ENCODE measurements at places on chromosomes 1 and 21.

DNA sequence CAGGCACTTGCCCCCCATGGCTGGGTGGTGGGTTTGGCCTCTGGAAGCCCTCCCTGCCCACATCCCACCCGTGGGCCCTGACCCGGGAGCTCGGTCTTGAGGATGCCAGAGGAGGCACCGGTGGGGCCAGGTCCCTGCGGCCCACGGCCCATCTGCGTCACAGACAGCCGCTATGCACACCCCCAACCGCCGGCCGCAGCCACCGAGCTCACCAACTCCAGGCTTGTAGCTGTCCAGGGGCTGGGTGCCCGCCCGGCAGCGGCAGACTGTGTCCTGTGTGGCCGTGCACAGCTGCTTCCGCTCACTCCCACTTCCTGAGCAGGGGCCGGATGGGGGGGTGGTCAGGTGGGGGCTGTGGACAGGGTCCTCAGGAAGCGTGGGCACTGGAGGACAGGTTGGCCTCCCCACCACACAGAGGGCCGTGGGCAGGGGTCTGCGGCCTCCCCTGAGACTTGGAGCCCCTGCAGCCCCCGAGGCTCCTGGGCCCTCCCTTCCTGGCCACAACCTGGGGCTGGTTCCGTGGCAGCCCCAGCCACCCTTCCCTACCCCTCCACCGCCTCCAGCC is 1.1 kb downstream of the TNFRSF4 start:
- DNase-seq, result peak; percentile 65

- DNase-seq, result no peak
Measured at GRCh38 chr21:33236013-33236686, 6.4 kb downstream of the IFNAR2 start.

DNA sequence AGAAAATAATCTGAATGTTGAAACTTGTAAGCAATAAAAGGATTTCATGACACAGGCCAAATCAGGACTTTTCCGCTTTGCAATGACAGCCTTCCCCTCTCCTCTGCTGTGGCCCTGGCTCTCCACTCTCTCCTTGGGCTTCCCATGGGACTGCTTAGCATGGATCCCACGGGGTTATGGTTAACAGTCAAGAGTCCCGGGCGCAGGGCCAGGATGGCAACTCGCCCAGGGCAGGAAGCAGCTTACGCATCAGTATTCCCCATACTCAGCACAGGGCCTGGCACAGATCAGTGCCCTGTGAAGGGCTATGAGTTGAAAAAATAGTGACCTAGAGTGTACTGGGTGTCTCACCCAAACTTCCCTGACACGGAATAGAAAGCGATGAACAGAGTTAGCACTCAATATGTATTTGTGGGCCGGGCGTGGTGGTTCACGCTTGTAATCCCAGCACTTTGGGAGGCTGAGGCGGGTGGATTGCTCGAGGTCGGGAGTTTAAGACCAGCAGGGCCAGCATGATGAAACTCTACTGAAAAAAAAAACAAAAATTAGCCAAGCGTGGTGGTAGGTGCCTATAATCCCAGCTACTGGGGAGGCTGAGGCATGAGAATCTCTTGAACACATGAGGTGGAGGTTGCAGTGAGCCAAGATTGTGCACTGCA is 29.1 kb upstream of the GRHL3 start:
- DNase-seq, result no peak

DNA sequence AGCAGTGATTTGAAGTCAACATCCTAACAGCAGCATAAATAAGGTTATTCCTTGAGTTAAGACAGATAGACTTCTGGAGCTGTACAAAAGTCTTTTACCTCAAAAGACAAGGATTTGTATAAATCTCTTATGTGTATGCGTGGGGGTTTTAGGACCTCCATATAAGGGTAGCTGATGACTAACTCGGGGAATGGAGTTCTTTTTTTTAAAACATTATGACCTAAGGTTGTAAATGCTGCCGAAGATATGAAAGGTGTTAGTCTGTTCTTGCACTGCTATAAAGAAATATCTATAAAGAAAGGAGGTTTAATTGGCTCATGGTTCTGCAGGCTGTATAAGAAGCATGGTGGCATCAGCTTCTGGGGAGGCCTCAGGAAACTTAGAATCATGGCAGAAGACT is 90.4 kb downstream of the EPB41 start:
- DNase-seq, result no peak

- peak; percentile 99 for DNase-seq
Measured at GRCh38 chr1:163321311-163322305, at the start of gene NUF2. NUF2 (plus strand) TSS chr1:163321954; CDS start chr1:163326052, 4,098 bp downstream.

DNA sequence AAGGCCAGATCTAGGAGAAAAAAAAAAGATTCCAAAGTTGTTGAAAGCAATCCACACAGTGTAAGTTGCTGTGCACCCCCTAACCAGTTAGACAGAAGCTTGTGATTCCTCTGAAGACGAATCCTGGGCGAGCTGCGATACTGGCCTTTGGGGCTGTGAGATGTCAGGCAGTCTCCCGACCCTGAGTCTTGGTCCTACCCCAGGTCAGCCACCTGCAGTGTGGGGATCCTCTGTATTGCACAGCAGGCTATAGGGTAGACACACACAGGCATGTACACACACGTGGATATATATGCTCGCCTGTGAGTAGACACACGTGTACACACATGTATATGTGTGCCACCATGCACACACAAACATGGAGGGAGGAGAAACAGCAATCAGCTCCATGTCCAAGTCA is 12.9 kb downstream of the ACTRT2 start:
- DNase-seq, result no peak

DNA sequence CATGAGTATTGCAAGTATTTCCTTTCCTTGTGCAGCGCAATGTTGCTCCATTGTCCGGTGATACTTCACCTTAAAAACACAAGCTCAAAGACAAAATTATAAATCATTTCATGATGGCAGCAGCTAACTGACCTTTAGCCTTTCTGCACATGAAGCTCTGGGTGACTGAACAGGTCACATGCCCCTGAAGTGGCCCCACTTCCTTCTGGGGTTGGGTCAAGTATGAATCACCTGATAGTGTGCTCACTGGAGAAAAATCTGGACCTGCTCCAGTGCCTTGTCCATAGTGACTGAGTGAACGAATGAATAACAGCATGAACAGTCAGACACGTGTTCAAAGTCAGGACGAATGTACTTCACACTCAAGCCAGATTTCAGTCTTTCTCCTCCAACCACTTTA is 658.9 kb downstream of the NPHP4 start:
- no peak for DNase-seq

DNA sequence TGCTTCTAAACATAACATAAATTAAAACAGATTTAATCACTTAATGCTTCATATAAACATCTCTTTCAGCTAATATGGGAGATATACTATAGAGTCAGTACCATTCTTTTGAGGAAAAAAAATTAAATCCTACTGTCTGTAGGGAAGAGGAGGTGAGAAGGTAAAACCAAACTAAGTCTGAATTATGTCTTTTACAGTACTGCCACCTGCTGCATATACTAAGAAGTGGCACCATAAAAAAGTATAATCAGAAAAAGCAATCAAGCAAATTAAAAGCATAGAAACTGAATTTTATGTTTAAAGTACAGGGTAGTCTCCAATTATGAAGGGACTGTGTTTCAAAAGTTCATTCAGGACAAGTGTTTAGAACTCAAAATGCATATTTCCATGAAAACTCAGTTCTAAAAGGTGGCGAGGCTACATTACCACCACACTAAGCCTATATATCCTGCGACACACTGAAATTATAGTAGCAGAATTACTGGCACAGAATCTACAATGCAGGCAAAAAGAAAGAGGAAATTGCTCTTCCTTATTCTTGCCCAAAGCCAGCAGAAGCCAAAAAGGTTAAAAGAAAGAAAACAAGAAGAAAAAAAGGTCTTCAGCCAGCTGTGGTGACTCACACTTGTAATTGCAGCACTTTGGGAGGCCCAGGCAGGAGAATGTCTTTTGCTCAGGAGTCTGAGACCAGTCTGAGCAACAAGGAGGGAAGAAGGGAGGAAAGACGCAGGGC is 9.0 kb downstream of the NSL1 start:
- no peak for DNase-seq

DNA sequence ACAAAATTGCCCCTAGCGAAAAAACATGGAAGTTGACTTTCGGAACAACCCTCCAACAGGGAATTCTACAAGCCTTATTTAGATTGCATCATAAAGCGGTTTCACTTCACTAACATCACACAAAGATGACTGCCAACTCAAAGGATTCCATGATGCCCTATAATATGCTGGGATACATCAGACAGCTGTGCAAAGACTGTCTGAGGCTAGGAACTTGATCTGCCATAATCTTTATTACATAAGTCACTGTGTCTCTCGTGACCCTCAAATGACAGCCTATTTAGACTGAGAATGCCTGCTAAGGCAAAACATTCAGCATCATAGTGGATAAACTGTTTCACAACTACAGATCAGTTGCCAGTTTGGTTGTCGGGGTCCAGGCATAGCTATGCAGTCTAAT is 23.8 kb downstream of the FH start:
- no peak for DNase-seq

DNA sequence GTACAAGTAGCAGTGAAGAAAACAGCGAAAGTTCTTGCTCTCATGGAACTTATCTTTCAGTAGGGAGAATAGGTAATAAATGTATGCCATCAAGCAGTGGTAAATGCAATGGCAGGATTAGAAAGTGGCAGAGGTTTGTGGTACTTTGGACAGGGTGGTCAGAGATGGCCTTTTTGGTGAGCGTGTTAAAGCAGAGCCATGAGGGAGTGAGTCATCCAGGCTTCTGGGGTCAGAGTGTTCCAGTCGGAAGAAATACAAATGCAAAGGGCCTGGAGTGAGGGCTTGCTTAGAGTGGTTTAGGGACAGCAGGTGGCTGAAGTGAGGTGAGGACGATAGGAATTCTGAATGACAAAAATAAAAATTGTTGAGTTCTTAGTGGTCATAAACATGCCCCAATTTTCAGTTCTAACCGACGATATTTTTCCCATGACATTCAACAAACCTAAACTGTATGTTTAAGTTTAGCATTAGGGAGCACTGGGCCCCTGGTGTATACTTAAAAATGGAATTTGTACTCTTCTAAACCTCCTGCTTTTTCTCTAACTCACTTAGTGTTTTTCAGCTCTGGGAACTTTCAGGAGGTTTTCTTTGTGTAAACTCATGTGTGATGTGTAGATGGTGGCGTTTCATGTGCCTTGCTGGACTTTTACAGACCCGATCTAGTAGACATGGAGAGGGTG is 78.2 kb downstream of the MACF1 start:
- DNase-seq, result no peak

DNA sequence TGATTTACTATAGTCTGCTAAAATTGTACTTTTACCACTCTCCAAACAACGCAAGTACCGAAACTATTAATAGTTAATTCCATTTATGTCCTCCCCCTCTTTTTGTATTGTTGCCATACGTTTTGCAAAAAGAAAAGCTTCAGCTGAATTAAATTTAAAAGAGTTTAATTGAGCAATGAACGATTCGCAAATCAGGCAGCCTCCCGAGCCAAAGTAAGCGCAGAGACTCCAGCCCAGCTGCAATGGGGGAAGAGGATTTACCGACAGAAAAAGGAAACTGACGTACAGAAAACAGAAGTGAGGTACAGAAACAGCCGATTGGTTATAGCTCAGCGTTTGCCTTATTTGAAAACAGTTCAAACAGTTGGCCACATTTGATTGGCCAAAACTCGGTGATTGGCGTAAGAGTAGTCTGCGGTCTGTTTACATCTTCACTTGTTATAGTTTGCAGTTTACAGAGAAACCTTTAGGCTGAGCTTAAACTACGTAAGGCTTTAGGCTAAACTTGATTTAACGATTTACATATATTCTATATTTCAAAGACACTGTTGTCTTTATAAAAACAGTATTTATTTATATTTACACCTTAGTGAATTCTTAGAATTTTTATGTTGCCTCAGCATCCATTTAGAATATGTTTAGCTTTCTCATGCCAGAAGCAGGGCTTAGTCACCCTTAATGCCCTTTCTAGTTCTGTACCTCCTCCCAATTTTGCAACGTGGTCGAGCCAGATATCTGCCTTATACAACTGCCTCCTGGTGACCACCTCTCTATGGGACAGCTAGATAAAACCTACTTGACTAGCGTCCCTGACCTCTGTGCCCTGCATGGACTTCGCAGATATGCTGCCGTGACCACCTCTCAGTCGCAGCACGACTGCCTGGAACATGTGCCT is 23.8 kb downstream of the CR1 start:
- DNase-seq, result no peak

DNA sequence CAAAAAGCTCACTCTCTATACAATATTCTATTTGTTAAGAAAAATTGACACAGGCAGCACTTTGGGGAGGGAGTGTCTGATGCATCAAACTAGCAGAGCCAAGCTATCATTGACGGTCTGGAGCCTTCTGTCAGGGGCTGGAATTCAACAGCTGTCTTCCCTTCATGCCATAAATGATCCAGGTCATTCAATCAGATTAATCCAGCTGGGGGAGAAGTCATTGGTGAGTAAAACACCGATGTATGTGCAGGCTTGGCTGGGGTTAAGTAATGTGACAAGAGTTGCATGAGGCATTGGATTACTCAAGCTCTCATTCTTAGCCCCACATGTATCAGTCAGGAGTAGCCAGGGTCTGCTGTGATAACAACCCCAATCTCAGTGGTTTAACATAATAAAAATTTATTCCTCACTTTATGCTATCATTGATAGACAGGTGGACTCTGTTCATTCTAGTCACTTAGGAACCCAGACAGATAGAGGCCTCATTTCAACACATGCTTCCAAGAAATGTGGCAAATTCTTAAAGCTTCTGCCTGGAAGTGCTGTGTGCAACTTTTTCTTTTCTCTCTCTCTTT is 118.1 kb upstream of the GADD45A start:
- no peak for DNase-seq

DNA sequence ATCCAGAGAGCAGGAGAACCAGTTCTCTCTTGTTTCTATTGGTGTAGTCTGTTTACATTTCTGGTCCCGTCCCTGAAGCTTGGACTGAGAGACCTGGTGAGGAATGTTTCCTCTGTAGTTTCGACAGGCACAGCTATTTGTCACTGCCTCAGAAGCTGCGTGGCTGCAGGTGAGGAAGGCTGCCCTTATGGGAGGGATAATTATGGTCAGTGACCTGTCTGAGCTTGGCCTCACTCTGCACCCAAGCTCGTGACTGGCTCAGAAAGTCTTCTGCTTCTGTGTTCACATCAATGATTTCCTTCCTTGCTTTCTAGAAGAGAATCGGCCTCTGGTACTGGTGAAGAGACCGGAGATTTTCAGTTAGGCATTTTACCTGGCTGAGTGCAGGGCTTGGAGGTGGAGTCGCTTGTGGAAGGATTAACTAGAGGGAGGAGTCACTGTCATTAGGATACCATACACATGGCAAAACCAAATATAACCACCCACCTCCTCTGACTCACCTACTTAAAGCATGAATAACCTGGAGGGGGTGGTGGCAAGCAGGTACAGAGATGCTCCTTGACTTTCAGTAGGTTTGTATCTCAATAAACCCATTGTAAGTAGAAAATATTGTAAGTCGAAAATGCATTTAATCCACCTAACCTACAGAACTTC is 19.9 kb upstream of the WDR26 start:
- DNase-seq, result no peak

DNA sequence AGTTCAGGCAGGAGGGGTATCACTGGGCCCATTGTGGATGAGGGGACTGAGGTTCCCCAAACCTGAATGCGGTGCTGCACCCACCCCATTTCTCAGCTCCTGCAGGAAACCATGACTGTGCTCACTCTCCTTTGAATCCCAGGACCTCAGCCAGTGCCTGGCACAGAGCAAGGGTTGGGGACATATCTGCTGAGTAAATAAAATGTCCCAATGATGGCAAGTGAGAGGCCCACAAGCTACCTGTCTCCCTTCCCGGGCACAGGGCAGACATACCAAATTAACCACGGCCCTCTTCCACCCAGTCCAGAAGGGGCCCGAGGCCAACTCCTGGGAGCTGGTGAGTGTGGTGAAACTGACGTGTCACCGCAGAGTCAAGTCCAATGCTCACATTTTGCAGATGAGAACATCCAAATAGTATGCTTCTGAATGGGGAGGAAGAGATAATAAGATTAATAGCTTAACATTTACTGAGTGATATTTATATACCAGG is 97.6 kb downstream of the EPHB2 start:
- no peak for DNase-seq

- no peak for DNase-seq
Measured at GRCh38 chr1:38760562-38760961, 99.0 kb downstream of the RRAGC start.

All from activated T-cell treated with anti-CD3 and anti-CD28 coated beads, Interleukin-2, amount 50 U/mL, for 48 hours (primary cell).